ENCODE measurements at places on chromosomes 13 and 19. TPM values are rescaled to one million over a fixed set of nuclear protein-coding genes. Genes with fewer than 3 reads are reported as not detected.
A peak's percentile ranks its signal among the peaks of the same experiment; 100 is the strongest.

Gene RNF225
- total RNA-seq = not detected

DNA sequence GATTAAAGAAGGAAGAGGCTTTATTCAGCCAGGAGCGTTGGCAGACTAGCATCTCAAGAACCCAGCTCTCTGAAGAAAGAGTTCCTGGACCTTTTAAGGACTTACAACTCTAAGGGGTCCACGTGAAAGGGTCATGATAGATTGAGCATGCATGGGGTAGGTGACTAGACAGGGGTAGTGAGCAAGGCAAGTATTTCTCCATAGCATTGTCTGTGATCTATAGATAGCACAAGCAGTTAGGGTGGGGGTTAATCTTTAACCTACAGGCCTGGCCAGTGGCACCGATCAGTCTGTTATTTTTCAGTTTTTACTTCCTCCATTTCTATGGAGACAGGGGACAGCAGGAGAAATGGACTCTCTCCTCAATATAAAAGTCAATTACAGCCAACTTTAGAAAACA lies 983.7 kb downstream of the SLITRK1 start:
- no peaks in the 10 kb centered on the region for H3K27me3 ChIP-seq
- no peaks in the 10 kb centered on the region for H3K36me3 ChIP-seq
- H3K4me3 ChIP-seq = no peak overlapping the region
- H3K4me1 ChIP-seq = no peaks in the 10 kb centered on the region
- no peak for DNase-seq

DNA sequence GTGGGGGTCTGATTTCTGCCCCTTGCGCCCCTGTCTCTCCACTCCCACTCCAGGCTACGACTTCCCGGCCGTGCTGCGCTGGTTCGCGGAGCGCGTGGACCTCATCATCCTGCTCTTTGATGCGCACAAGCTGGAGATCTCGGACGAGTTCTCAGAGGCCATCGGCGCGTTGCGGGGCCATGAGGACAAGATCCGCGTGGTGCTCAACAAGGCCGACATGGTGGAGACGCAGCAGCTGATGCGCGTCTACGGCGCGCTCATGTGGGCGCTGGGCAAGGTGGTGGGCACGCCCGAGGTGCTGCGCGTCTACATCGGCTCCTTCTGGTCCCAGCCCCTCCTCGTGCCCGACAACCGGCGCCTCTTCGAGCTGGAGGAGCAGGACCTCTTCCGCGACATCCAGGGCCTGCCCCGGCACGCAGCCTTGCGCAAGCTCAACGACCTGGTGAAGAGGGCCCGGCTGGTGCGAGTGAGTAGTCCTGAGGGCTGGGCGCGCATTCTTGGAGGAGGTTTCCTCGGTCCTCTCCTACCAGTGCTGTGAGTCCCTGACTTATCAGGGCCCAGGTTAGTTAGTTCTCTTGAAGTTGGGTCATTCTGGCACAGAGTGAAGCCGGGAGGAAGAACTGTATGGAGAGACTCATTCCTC lies 12.7 kb downstream of the EHD2 start:
- H3K4me1 ChIP-seq = peaks cover 7% of the 10 kb centered on the region
- no peak for DNase-seq
- no peak overlapping the region for H3K27ac ChIP-seq
- H3K36me3 ChIP-seq = no peaks in the 10 kb centered on the region

GRCh38 chr13:100838387-100838786 lies 163.8 kb upstream of the TMTC4 start:
- no peak for DNase-seq
- H3K27me3 ChIP-seq = no peaks in the 10 kb centered on the region
- no peaks in the 10 kb centered on the region for H3K4me1 ChIP-seq

Gene OR4F17
- not detected for total RNA-seq

GRCh38 chr13:29924482-29925350 lies 74.3 kb upstream of the UBL3 start:
- H3K27ac ChIP-seq = no peak overlapping the region
- no peak overlapping the region for H3K4me3 ChIP-seq
- H3K4me1 ChIP-seq = peaks cover 15% of the 10 kb centered on the region
- no peaks in the 10 kb centered on the region for H3K27me3 ChIP-seq
- H3K36me3 ChIP-seq = no peaks in the 10 kb centered on the region

DNA sequence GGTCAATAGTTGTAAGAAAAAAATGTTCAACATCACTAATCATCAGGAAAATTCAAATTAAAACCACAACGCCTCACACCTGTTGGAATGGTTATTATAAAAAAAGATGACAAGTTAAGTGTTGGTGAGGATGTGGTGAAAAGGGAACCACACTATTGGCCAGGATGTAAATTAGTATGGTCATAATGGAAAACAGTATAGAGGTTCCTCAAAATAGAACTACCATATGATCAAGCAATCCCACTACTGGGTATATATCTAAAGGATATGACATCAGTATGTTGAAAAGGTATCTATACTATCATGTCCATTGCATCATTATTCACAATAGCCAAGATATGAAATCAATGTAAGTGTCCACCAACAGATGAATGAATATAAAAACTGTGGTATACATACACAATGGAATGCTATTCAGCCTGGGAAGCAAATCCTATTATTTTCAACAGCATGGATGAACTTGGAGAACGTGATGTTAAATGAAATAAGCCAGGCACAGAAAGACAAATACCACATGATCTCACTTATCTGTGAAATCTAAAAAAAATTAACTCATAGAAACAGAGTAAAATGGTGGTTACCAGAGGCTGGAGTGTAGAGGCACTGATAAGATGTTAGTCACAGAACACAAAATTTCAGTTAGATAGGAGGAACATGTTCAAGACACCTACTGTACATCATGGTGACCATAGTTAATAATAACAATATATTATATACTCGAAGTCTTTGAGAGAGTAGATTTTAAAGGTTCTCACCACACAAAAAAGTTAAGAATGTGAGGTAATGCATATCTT lies 56.6 kb downstream of the TBC1D4 start:
- no peak overlapping the region for H3K27ac ChIP-seq
- no peak overlapping the region for H3K4me3 ChIP-seq
- no peaks in the 10 kb centered on the region for H3K4me1 ChIP-seq
- no peaks in the 10 kb centered on the region for H3K27me3 ChIP-seq
- DNase-seq = no peak

Gene CSNK1A1L
- not detected for total RNA-seq

DNA sequence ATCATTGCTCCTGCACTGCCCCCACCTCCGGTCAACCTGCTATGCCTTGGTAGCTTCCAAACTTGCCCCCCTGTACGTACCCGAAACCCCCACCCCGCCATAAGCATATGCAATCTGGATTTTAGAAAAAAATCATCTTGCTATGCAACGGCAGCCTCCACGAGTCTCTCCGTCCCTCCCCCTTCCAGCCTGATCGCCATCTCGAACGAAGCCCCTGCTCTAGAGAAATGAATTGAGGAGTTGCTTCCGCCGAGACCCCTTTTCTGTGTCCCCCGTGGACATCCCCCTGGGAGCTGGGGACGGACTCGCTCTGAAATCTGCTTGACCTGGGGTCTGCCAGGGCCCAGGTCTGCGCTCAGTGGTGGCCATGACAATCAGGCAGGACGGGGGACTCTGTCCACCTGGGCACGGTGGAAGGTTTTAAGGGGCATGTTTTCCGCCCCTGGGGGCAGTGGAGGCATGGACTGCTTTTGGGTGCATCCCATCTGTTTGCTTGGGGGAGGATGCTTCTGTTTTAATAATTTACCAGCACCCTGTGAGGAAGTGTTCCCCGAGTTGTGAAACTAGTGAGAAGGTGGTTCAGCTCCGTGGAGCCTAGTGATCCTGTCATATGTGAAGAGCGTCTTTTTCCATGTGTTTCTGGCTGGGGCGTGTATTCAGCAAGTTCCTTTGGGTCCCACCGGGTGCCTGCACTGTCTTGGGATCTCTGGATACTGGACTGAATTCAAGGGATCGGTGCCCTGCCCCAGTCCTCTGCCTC lies 1.0 kb downstream of the KDM4B start:
- no peaks in the 10 kb centered on the region for H3K27me3 ChIP-seq
- H3K4me3 ChIP-seq = peak overlapping the region; percentile 66
- H3K27ac ChIP-seq = peak overlapping the region; percentile 42
- H3K4me1 ChIP-seq = peaks cover 37% of the 10 kb centered on the region
- DNase-seq = peak; percentile 19

DNA sequence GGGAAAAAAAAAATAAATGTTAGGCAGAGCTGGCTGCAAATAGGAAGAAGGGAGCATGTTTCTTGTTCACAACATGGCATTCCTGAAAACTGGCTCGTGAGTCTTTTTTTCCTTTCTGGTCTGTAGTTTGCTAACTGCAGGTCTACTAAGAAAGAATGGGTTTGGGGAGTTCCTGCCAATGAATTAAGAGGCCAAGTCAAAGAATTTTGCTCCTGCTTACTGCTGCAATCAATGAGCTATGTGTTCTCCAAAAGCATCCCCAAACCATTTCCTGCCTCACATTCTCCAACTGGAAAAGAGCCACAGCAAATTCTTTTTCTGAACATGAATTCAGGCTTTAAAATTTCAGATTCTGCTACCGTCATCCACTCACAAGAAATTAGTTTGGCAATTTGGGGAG lies 88.6 kb downstream of the DCT start:
- no peak overlapping the region for H3K27ac ChIP-seq
- H3K27me3 ChIP-seq = no peaks in the 10 kb centered on the region
- no peaks in the 10 kb centered on the region for H3K36me3 ChIP-seq
- no peak for DNase-seq

Gene KLK4
- total RNA-seq = not detected

- peak overlapping the region; percentile 55 for H3K4me3 ChIP-seq
- no peak overlapping the region for H3K27ac ChIP-seq
- H3K36me3 ChIP-seq = no peaks in the 10 kb centered on the region
- H3K4me1 ChIP-seq = peaks cover 52% of the 10 kb centered on the region
- H3K27me3 ChIP-seq = peaks cover 44% of the 10 kb centered on the region
Measured at GRCh38 chr19:10295305-10295846, 5.6 kb downstream of the ICAM5 start.

Gene SLC5A5
- total RNA-seq = 2.9 TPM

DNA sequence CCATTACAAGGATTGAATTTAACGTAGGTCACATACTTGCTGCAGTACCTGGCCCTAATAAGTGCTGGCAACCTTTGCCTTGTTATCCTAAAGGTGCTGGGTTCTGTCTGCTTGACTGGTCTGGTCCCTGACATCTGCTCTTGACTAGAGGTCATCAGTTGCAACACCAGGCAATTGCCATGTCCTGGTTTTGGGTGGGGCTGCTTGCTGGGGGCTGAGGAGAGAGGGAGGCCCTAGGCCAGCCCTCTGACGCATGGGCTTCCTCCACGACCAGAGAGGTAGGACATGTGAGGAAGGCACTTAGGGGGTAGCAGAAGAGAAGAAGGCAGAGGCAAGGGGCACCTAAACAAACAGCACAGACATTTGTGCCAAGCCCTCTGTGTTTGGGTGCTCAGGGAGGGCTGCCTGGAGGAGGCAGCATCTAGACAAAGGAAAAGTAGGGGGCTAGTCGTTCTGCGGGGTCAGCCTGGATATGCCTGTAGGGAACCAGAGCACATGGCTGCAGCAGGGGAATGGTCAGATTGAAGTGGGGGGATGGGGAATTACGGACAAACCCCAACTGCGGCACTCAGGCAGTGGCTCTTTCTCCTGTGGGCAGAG lies 21.7 kb downstream of the VSTM2B start:
- DNase-seq = no peak
- H3K4me1 ChIP-seq = no peaks in the 10 kb centered on the region
- no peaks in the 10 kb centered on the region for H3K36me3 ChIP-seq
- H3K27ac ChIP-seq = no peak overlapping the region

DNA sequence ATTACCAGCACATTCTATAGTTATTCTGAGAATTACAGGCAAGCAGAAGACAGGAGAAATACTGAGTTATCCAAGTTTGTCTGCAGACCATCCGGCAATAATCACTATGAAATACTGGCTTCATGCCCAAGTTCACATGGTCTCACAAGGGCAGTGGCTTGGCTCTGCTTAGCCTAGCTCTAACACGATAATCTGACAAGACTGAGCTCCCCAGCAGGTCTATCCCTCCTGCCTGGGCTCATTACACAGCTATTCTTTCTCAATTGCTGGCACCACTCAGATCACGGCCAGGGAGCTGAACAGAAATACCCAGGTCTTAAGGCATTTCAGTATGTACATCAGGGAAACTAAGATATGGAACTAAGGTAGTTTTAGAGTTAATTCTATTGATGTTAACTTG lies 361.6 kb upstream of the PCDH20 start:
- H3K4me1 ChIP-seq = no peaks in the 10 kb centered on the region
- no peaks in the 10 kb centered on the region for H3K36me3 ChIP-seq
- no peak overlapping the region for H3K27ac ChIP-seq
- H3K27me3 ChIP-seq = no peaks in the 10 kb centered on the region
- DNase-seq = no peak

DNA sequence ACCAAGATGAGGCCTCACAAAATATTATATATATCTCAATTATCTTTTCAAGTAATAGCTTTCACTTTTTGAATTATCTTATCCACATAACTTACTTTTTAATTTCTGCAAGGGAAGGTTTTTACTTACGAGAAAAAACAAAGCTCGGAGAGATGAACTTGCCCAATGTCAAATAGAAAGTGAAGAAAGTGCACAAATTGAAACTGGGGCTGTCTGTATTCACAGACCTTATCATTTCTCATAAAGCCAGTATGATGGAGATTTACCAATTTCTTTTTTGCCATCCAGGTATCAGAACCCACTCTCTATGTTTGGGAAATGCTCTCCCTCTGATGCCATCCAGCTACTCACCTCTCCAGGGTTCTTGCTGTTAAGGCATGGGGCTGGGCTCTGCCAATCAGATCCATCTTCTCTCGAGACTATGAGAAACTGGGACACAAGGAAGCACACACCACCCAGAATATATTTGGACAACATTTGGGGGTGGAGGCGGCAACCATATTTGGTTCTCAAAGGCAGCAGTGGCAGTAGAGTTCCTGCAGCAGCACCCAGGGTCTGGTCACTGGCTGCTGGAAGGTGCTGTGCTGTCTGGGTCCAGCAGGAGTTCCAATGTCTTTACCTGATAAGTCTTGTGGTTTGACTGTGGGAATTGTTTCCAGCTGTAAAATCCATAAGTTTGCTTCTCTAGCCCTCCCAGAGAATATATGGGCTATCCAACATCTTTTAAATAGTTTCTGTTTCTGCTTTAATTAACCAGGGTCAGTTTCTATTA lies 45.8 kb upstream of the SCEL start:
- H3K27ac ChIP-seq = no peak overlapping the region
- no peaks in the 10 kb centered on the region for H3K36me3 ChIP-seq
- no peaks in the 10 kb centered on the region for H3K27me3 ChIP-seq
- no peaks in the 10 kb centered on the region for H3K4me1 ChIP-seq
- DNase-seq = no peak
- no peak overlapping the region for H3K4me3 ChIP-seq

GRCh38 chr13:100596516-100596915 lies 7.9 kb upstream of the GGACT start:
- no peaks in the 10 kb centered on the region for H3K4me1 ChIP-seq
- no peak overlapping the region for H3K27ac ChIP-seq
- no peaks in the 10 kb centered on the region for H3K27me3 ChIP-seq
- H3K36me3 ChIP-seq = no peaks in the 10 kb centered on the region

GRCh38 chr19:28670836-28671235 lies 542.1 kb downstream of the UQCRFS1 start:
- no peaks in the 10 kb centered on the region for H3K4me1 ChIP-seq
- no peaks in the 10 kb centered on the region for H3K27me3 ChIP-seq
- no peak overlapping the region for H3K4me3 ChIP-seq
- no peak overlapping the region for H3K27ac ChIP-seq

Gene NR2F6
- total RNA-seq = 7.1 TPM

All from CD4-positive, alpha-beta memory T cell (primary cell).